ENCODE measurements at places on chromosomes 5 and 9.

DNA sequence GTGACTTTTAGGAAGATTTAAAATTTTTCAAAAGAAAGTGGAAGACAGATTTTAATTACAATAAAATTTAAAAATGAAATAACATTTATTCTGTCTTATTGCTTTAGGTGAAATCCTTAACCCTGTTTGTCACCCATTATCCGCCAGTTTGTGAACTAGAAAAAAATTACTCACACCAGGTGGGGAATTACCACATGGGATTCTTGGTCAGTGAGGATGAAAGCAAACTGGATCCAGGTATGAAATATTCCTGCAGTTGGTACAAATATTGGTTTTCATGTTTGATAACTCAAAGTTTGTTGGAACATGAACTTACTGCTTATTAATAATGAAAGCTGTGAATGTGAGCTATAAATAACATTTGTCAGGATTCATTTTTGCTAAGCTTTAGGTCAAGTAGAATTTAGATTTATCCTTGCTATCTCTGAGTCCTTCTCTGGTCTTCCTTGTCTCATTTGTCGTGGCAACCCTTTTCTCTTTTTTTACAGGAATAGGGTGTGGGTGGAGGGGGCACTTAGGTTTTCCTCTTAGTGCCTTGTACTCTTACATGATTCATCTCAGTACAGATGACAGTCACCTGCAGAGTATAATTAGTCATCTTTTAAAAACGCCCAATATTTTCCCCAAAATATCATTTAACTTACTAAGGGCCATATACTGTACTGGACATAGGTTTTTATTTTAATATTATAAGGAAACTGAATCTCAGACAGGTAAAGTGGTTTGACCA, 95.3 kb upstream of the RASGRF2 start:
- DNase-seq = no peak

DNA sequence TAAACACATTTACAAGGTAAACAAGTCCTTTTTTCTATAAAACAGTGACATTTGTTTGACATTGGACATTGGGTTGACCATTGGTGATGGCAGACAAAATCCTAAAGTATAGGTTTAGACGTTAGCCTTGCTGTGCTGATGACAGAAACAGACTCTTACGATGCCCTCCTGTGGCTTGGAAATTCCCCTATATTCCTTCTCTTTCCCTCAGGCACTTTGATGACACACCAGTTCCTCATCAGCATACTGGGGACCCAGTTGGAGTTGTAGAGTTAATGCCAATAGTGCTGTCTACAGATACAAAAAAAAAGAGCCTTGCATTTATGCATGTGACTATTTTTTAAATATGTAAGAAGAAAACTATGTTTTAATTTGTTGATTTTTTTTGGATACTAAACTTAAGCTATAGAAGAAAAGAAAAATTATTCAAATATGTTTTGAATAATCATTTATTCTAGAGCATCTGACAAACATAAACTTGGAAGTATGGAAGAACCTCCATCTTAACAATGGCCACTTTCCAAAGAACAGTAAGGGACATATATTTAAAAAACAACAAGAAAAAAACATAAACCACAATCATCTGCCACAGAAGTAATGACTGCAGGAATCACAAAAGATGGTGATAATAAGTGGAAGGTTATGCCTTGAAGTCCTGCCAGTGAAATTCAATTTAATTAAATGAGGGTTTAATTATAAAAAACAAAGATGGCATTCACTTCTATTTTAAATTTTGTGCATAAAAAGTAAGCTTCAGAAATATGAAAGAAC, 75.6 kb upstream of the SNCAIP start:
- DNase-seq = no peak

GRCh38 chr5:32116574-32117313, 57.4 kb downstream of the GOLPH3 start:
- no peak for DNase-seq

DNA sequence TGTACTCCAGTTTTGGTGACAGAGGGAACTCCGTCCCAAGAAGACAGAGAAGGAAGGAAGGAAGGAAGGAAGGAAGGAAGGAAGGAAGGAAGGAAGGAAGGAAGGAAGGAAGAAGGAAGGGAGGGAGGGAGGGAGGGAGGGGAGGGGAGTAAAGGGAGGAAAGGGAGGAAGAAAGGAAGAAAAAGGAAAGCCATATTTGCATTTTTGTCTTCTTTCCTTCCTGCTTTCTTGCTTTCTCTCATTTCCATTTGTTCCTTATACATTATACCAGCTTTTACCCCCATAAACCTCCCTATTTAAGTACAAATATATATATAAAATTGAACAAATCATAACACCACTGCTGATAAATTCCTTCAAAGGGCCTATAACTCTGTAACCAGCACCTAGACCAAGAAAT, 151.8 kb downstream of the SMC2 start:
- DNase-seq = no peak

DNA sequence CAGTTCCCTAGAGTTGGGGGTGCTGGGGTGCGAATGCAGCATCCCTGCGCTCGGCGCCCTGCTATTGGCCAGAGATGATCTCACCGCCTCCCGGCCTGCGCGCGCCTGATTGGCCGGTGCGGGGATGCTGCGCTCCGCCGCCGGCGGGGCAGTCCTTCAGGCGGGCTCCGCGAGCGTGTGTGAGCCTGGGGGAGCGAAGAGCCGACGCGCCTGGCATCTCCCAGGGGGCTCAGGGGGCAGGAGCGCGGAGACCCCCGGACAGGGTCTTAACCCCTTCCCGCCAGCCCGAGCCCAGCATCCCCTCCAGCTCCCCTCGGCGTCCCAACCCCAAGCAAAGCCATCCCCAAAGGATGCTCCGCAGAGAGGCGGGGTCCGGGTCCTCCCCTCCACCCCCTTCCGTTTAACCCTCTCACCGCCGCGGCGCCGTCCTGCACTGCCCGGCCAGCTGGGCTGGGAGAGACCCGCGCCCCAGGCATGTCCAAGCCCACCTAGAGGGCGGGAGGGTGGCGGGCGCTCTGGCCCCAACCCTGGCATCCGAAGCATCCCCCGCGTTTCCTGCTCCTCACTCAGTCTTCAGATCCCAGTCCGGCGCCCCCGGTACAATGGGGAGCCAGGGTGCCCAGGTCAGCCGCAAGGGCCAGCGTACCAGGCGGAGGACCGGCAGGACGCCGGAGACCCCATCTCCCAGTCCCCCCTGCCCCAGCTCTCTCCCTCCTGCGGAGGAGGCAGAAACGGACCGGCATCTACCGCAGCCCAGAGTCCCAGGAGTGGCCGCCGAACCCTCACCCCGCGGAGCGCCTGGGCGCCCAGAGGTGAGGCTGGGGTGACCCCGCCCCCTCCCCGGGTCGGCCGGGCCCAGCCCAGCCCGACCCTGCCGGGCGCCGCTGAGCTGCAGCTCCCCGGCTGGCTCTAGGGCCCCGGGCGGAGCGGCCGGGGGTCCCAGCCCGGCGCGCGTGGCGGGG, 19.3 kb upstream of the TOR2A start:
- no peak for DNase-seq

DNA sequence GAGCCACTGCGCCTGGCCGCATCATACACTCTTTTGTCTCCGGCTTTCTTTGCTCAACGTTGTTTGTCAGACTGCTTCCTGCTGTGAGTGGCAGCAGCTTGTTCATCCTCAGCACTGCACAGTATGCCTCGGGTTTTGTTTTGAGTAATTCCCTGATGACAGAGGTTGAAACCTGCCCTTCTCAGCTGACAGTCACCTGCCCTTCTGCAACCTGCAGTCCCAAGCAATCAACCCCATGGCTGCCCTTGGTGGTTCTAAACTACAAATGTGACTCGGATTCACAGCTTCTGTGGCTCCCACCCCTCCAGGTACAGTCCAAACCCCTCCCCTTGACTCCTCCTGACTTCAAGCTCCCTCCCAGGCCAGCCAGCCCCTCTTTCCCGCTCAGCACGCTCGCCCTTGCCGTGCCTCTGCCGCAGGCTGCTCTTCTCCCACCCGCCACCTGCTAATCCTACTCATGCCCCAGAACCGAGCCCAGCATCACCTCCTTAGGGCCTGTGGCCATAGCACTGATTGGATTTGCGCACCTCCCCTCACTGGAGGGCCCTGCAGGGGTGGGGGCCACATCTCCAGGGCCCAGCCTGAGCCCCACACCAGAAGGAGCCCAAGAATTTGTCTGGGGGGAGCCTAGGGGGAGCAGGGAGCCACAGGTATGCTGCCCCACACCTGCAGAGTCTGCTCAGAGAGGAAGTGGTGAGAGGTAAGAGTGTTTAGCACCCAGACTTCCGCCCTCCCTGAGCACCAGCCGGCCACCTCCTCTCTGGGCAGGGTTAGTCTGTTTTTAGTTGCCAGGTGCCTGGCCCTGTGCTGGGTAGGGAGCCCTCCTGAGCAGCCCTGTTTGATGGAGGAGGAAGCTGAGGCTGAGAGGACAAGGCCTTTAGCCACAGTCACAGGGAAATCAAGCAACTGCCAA, 10.1 kb downstream of the EEIG1 start:
- peak; percentile 55 for DNase-seq

GRCh38 chr5:16520841-16521240, 55.2 kb upstream of the ZNF622 start:
- no peak for DNase-seq

GRCh38 chr9:21210311-21210710, 3.4 kb upstream of the IFNA10 start:
- DNase-seq = no peak

DNA sequence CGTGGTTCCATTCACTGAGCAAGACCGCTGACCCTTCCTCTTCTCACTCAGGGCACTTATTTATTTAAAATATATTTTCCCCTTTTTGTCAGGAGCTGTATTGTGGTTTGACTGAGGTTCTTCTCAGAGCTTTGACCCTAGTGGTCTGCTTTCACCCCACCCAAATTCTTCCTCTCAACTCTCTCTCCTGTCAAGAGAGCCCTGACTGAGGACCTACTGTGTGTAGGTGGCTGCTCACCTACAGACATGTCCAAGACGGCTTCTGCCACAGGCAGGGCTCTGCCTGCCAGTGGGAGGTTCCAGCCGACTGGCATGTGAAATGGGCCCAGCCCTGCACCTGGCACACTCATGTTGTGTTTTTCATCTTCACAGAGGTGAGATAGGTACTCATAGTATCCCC, 5.2 kb downstream of the DCANP1 start:
- DNase-seq = no peak

DNA sequence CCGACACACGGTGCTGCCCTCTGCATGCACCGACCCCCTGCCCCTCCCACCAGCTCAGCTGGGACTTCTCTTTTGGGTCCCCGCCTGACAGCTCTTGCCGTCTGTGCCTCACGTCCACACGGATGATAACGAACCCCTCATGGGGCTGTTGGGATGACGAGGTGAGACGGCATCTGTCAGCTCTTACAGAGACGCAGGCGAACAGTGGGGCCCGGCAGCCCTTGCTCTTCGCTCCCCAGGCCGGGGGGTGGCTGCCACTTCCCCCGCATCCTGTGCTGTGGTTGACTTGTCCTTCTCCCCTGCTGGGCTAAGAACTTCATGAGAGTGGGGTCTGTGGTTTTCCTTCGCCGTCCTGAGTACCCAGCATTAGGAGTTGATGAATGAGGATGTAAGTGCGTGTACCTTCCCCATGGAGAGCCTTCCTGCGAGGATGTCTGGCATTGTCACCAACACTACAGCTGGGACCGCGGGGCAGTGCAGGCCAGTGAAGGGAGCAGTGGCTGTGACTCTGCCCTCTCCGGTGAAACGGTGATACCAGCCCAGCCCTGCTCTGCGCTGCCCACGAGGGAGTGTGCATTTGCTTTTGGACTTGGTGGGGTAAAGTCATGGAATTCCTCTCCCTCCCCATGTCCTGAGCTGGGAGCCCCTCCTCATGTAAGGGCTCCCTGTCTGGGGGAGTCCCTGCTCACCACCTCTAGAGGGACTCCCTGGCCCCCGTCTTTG, 23.2 kb downstream of the HK3 start:
- no peak for DNase-seq

DNA sequence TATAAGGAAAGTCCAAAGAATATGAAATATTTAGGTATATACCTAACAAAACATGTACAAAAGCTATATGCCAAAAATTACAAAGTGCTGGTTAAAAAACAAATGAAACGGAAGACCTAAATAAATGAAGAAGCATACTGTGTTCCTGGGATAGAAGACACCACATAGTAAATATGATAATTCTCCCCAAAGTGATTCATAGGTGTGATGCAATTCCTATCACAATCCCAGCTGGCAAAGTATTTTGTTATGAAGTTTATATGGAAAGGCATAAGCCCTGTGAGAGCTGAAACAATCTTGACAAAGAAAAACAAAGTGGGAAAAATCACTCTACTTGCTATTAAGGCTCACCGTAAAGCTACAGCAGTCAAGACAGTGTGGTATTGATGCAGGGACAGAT, 2.6 kb upstream of the SMIM23 start:
- no peak for DNase-seq

DNA sequence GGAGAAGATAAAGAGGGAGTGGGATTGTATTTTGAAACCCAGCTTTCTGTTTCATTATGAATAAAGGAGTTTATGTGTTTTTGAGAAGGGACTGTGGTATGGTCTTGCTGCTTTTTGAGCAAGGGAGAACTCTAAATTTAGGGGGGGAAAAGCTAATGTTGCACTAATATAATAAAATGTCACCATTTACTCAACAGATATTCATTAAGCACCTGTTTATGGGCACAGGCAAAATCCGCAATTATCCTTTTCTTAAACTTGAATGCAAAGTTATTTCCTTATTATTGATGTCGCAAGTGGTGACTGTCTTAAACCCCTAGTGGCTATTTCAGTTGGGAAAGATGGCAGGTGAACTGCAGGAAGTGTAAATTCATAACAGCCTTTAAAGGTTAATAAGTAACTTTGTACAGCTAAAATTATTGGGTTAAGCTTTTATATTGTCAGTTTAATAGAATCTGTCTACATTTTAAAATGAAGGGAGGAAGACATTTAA, 1.5 kb downstream of the CDC42SE2 start:
- no peak for DNase-seq

GRCh38 chr5:143218517-143219170, 184.8 kb downstream of the NR3C1 start:
- no peak for DNase-seq

DNA sequence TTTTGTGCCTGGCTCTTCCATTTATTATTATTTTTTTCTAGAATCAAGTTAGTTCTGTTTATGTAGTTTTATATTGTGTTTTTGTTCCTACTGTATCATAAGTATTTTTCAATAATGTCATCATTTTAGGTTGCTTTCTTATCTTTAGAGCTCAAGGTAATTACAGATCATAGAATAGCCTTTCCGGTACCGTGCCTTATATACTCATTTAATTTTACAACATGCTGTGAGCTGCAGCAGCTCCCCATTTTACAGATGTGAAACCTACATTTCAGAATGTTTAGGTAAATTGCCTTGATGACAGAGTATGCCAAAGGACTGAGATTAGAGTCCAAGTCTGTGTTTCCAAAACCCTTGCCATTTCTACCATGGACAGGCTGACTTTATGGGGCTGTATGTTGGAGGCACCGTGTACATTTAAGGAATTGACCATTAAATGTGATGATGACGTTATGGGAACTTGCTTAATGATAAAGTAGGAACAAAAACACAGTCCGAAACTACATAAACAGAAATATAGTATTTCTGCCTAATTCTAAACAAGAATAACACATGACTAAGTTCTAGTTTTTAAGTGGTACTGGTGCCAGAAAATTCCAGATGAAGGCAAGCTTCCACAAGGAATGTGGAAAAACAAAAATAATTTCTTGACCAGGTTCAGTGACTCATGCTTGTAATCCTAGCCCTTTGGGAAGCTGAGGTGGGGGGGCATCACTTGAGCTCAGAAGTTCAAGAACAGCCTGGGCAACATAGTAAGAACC, 97.7 kb downstream of the IQGAP2 start:
- DNase-seq = no peak

- DNase-seq = no peak
Observed at GRCh38 chr9:95516734-95517558, at the start of gene PTCH1. Gene PTCH1 (minus strand): TSS chr9:95516971.

Data from stimulated activated CD4-positive, alpha-beta T cell treated with anti-CD3 and anti-CD28 coated beads, Interleukin-1b, Interleukin-23, amount 100 ng/mL, for 4 hours (primary cell).